ENCODE measurements at places on chromosomes 7 and 10. TPM values are rescaled to one million over a fixed set of nuclear protein-coding genes. Genes with fewer than 3 reads are reported as not detected.

Gene SLC26A3
- polyA plus RNA-seq = not detected

Gene PTF1A
- polyA plus RNA-seq = not detected

Gene FOXL3
- not detected for polyA plus RNA-seq

Gene FBXO24
- 1.8 TPM for polyA plus RNA-seq

Gene LEP
- 0.96 TPM for polyA plus RNA-seq

Gene SPDYE9
- polyA plus RNA-seq = 0.41 TPM

Gene ADCY1
- polyA plus RNA-seq = 3.7 TPM

Gene ZNF117
- polyA plus RNA-seq = 58.9 TPM

Gene SEC31B
- 30.7 TPM for polyA plus RNA-seq

Gene NPTX2
- 2.0 TPM for polyA plus RNA-seq

Gene PHYH
- polyA plus RNA-seq = 36.5 TPM

Gene NEUROD6
- not detected for polyA plus RNA-seq

Gene NUP42
- polyA plus RNA-seq = 54.4 TPM
